Keratinocyte (primary cell): ENCODE measurements at places on chromosomes 5 and 9. TPM values are rescaled to one million over a fixed set of nuclear protein-coding genes. Genes with fewer than 3 reads are reported as not detected.

The ZDHHC11 gene
- polyA plus RNA-seq, result 0.29 to 0.62 TPM (median 0.33 TPM) in 3 replicates

The SLC6A19 gene
- not detected in 3 replicates for polyA plus RNA-seq

The DMGDH gene
- 0.13 to 0.20 TPM in 2 of 3 replicates, not detected in the other for polyA plus RNA-seq

The ZNF608 gene
- 0.87 to 1.6 TPM (median 1.1 TPM) in 3 replicates for polyA plus RNA-seq

The FCN1 gene
- polyA plus RNA-seq, result not detected in 3 replicates

The CARTPT gene
- polyA plus RNA-seq, result not detected in 3 replicates

The GLDC gene
- polyA plus RNA-seq, result 0.64 to 1.1 TPM (median 0.69 TPM) in 3 replicates

The ADGRD2 gene
- 0.04 TPM in 1 of 3 replicates, not detected in the others for polyA plus RNA-seq

The EDIL3 gene
- polyA plus RNA-seq, result 0.08 to 0.63 TPM (median 0.34 TPM) in 3 replicates

The IARS1 gene
- 60.1 to 88.4 TPM (median 82.4 TPM) in 3 replicates for polyA plus RNA-seq

The COL23A1 gene
- 0.05 TPM in 1 of 3 replicates, not detected in the others for polyA plus RNA-seq

The FOXD4 gene
- polyA plus RNA-seq, result 0.17 to 0.22 TPM (median 0.18 TPM) in 3 replicates

The GABRA1 gene
- not detected in 3 replicates for polyA plus RNA-seq

The IFNA2 gene
- not detected in 3 replicates for polyA plus RNA-seq

The EPB41L4B gene
- polyA plus RNA-seq, result 7.3 to 13.7 TPM (median 12.8 TPM) in 3 replicates

The TMED7 gene
- 38.2 to 77.9 TPM (median 58.8 TPM) in 3 replicates for polyA plus RNA-seq

The EFNA5 gene
- polyA plus RNA-seq, result 2.8 to 5.9 TPM (median 4.8 TPM) in 3 replicates

The CCDC192 gene
- polyA plus RNA-seq, result not detected in 3 replicates

The CCL21 gene
- polyA plus RNA-seq, result not detected in 3 replicates

The PPIP5K2 gene
- polyA plus RNA-seq, result 15.1 to 27.8 TPM (median 20.5 TPM) in 3 replicates

The CDK9 gene
- polyA plus RNA-seq, result 39.0 to 100.0 TPM (median 47.8 TPM) in 3 replicates

The CDC23 gene
- 26.4 to 40.2 TPM (median 33.2 TPM) in 3 replicates for polyA plus RNA-seq

The CCDC152 gene
- 0.24 to 0.71 TPM (median 0.33 TPM) in 3 replicates for polyA plus RNA-seq

The SLC24A2 gene
- under 0.01 to 0.01 TPM in 2 of 3 replicates, not detected in the other for polyA plus RNA-seq

The NIPAL4 gene
- polyA plus RNA-seq, result 8.2 to 12.6 TPM (median 10.3 TPM) in 3 replicates

The TAL2 gene
- 0.10 to 0.30 TPM in 2 of 3 replicates, not detected in the other for polyA plus RNA-seq

The TNC gene
- 50.0 to 103 TPM (median 58.7 TPM) in 3 replicates for polyA plus RNA-seq

The RMRP gene
- 21.6 to 91.8 TPM (median 40.5 TPM) in 3 replicates for polyA plus RNA-seq

The SPINK14 gene
- not detected in 3 replicates for polyA plus RNA-seq

The ZNF462 gene
- 6.9 to 9.5 TPM (median 7.8 TPM) in 3 replicates for polyA plus RNA-seq

The FGF10 gene
- polyA plus RNA-seq, result not detected in 3 replicates

The WWC1 gene
- polyA plus RNA-seq, result 18.3 to 22.6 TPM (median 19.8 TPM) in 3 replicates

The CCDC187 gene
- polyA plus RNA-seq, result 0.03 to 0.04 TPM in 2 of 3 replicates, not detected in the other

The GRM6 gene
- polyA plus RNA-seq, result not detected in 3 replicates

The DIPK1B gene
- polyA plus RNA-seq, result 0.03 to 0.26 TPM in 2 of 3 replicates, not detected in the other

The SLC46A2 gene
- not detected in 3 replicates for polyA plus RNA-seq

The SHISAL2B gene
- not detected in 3 replicates for polyA plus RNA-seq

The FRRS1L gene
- 0.01 to 0.03 TPM in 2 of 3 replicates, not detected in the other for polyA plus RNA-seq

The TMEM8B gene
- 1.3 to 2.0 TPM (median 2.0 TPM) in 3 replicates for polyA plus RNA-seq

The FBN2 gene
- 21.8 to 40.5 TPM (median 30.1 TPM) in 3 replicates for polyA plus RNA-seq

The SPATA31C1 gene
- not detected in 3 replicates for polyA plus RNA-seq

The SPATA31E1 gene
- not detected in 3 replicates for polyA plus RNA-seq

The TAF9 gene
- 167 to 237 TPM (median 187 TPM) in 3 replicates for polyA plus RNA-seq
